ENCODE measurements at places on chromosomes 13 and 19.

- DNase-seq = no peak
Measured at GRCh38 chr13:108463340-108463739, 166.1 kb upstream of the MYO16 start.

- no peak for DNase-seq
Measured at GRCh38 chr13:30882026-30882850, 23.8 kb upstream of the MEDAG start.

GRCh38 chr13:37277007-37277406, 171.5 kb upstream of the CSNK1A1L start:
- no peak for DNase-seq

DNA sequence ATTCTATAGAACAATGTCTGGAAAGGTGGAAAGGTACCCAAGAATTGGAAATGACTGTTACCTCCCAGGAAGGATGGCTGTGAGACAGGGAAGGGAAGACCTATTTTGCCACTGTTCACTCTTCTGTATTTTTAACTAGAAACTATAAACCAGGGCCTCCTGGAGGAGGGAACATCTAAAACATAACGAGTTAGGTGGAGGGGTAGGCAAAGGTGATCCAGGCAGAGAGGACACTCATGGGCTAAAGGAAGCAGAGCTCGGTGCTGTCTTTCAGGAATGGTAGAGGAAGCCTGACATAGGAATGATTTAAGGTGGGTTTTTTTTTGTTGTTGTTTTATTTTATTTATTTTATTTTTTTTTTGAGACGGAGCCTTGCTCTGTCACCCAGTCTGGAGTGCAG, 5.8 kb downstream of the EIF3K start:
- no peak for DNase-seq

- DNase-seq = no peak
Measured at GRCh38 chr13:30851697-30852096, 54.4 kb upstream of the MEDAG start.

DNA sequence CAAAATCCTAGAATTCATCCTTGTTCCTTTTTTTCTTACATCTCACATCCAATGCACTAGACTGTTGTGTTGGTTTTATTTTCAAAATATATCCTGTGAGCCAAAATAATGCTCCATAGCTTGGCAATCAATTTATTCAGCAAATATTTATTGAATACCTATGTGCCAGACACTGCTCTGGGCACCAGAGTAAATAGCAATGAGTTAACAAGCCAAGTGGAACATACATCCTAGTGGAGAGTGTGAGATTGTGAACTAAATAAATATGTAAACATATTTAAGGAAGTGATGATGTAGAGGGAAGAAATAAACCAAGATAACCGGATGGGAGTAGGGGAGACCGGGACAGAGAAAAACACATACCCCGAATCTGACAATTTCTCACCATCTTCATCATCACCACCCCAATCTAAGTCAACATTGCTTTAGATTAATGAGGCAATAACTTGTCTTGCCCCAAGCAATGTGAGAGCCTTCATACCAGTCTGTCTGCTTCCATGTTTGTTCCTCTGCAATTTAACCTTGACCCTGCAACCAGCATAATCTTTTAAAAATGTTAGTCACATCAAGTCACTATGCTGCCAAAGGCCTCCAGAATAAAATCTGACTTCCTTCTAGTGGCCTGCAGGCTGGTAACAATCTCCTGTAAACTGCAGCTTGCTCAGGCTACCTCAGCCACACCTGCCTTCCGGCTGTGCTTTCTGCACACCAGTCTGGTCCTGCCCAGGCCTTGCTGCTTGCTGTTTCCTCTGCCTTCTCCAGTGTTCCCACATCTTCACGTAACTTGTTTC, 199.2 kb downstream of the DLEU7 start:
- no peak for DNase-seq
